ENCODE measurements at places on chromosomes 2 and 18.

DNA sequence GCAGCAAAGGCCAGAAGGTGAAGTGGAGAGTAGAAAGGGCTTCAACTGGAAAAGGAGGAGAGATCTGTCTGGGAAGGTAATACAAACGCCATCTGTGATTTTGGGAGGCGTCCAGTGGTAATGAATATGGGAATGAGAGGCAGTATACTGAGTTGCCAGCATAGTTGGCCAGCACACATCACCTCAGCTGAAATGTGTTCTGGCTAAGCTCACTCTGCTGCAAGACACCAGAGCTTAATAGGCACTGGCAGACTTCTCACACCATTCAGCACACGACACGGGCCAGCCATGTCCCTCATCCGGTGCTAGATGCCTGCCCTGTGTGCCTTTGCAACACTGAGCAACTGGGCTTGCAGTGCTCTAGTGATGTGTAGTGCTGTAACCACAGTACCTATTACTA lies 277.1 kb downstream of the PIEZO2 start:
- DNase-seq = no peak

DNA sequence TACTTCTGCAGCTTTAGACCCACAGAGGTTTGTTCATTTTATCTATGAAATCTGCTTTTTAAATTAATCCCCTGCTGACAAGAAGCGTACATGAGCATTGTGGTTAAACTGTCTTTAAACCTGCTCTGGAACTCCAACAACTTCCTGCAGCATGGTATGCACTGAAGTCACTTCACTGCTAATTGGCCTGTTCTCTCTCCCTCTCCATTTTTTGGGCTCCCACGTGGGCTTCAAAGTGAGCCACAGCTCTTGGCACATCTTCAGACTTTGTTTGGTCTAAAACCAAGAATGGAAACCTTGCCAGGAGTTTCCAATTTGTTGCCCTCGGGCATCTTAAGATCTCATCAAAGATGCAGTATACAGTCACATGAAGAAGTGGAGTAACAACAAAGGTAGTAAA lies 311.4 kb downstream of the LRRTM1 start:
- no peak for DNase-seq

DNA sequence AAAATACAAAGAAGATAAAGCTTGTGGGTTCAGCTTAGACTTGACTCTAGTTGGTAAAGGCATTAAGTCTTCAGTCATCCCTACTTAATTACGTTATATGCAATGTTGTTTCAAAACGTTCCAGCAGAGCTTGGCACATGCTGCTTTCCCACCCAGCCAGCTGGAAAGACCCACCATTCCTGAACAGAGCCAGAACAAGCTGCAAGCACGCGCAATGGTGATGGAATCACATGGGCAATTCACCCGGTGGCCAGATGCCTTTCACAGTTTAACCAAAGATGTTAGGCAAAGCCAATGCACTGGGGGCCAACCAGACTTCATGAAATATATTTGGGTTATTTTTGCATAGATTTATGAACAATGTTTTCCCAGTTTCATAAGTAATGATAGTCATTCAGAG lies 123.4 kb upstream of the CDH20 start:
- no peak for DNase-seq

DNA sequence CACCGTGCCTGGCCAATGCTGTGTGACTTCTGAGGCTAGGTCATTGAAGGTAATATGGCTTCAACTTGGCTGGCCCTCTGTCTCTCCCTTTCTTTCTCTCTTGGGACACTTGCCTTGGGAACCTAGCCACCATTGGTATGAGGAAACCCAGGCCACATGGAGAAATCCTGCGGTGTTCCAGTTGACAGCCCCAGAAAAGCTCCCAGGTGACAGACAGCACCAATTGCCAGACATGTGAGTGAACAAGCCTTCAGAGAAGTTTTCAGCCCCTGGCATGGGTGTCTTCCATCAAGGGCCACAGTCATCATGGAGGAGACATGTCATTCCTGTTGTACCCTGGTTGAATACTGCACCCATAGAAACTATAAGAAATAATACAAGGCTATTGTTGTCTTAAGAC lies 186.6 kb downstream of the RAB3GAP1 start:
- DNase-seq = no peak

DNA sequence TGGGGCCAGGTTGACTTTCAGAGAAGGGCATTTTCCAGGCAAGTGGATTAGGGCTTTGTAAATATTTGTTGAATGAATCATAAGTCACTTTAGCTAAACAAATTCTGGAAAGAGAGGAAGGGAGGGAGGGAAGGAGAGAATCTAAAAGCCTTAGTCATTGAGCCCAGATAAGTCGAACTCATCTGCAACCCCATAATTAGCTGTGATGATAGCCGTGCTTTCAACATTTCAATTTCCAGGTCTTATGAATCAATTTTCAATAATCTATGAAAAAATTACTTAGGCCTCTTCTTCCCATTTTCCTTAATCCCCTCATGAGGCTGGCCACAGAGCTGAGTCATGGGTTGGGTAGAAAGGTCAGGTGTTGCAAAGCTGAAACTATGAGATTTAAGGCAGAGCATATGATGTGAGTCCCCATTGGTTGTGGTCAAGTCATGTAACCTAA lies 111.9 kb upstream of the MAPRE2 start:
- peak; percentile 66 for DNase-seq

GRCh38 chr2:105261061-105261460 lies 19.5 kb downstream of the GPR45 start:
- DNase-seq = no peak

DNA sequence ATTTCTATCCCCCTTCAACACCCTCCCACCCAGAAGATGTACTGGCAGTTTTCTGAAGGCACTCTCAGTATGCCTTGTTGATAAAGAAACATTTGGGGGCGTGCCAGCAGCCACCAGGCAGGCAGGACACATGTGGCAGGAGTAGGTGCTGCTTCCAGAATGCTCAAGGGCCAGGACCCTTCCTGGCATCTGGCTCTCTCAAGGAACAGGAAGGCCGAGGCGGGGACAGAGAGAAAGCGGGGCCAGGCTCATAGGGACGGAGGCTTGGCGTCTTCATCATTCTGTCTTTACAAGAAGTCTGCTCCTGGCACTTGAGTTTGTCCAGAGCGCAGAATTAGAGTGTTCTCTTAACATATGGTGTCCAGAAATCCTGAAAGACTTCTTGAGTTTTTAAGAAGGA lies 121.6 kb downstream of the FAM210A start:
- DNase-seq = no peak

- no peak for DNase-seq
Measured at GRCh38 chr18:12990641-12990966, 558 bp upstream of the CEP192 start.

DNA sequence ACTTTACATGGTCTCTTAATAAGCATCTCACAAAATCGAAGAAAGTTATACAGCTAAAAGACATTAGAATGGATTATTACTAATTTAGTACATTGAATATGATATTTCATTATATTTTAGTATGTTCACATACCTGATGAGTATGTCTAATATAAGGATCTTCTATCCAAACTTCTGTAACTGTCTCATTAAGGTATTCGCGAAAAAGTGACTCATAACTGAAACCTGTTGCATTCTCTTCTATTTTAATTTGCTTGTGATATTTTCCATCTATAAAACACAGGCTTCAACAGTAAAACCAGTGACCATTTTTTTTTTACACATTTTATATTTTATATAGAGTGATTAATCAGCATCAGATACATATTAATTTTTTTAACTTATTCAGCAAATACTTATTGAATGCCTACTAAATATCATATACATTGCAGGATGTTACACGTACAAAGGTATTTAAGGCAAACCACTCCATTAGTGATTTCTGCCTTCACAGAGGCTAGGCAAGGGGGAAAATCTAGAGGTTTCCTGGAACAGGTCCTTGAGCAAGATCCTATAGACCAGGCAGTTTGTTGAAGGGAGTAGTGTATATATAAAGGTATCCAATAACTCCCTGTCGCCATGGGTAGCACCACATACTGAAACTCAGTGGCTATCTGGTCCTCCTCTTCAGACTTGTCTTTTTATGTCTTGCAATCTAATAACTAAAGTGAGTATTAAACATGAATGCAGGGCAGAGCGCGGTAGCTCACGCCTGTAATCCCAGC lies 9.3 kb downstream of the MITD1 start:
- no peak for DNase-seq

GRCh38 chr2:38178119-38178518 lies 102.2 kb upstream of the CYP1B1 start:
- no peak for DNase-seq

- DNase-seq = no peak
Measured at GRCh38 chr2:140416577-140416976, 1636.4 kb upstream of the NXPH2 start.

- no peak for DNase-seq
Measured at GRCh38 chr2:226073496-226074160, 674.1 kb downstream of the NYAP2 start.

DNA sequence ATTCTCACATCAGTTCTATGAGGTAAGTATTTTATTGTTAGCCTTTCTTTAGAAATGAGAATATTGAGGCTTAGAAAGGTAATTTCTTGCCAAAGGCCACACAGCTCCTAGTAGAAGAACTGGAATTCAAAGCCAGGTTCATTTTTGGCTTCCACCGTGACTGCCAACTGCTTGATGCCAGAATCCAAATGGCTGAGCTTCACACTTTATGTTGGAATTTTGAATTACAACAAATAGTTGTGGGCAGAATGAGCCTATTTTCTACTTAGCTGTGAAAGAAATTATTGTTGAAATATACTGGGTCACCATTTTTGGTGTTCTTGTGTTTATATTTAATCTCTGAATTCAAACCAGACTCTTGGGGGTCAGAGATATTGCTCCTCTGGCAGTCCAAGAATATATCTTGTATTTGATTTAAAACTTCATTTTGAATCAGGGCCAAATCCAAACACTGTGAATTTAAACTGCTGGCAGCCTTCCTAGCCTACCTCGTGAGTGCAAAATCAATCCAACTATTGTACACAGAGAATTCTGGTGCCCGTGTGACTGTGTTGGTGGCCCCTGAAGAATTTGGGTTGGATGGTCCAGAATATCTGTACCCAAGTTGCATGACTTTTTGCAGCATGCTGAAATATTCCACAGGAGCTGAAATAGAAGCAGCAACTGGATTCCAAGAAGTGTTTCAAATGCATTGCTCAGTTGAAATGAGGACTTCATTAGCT lies 35.6 kb upstream of the LPIN1 start:
- DNase-seq = no peak

GRCh38 chr2:98050070-98050469 lies 36.9 kb upstream of the VWA3B start:
- no peak for DNase-seq

DNA sequence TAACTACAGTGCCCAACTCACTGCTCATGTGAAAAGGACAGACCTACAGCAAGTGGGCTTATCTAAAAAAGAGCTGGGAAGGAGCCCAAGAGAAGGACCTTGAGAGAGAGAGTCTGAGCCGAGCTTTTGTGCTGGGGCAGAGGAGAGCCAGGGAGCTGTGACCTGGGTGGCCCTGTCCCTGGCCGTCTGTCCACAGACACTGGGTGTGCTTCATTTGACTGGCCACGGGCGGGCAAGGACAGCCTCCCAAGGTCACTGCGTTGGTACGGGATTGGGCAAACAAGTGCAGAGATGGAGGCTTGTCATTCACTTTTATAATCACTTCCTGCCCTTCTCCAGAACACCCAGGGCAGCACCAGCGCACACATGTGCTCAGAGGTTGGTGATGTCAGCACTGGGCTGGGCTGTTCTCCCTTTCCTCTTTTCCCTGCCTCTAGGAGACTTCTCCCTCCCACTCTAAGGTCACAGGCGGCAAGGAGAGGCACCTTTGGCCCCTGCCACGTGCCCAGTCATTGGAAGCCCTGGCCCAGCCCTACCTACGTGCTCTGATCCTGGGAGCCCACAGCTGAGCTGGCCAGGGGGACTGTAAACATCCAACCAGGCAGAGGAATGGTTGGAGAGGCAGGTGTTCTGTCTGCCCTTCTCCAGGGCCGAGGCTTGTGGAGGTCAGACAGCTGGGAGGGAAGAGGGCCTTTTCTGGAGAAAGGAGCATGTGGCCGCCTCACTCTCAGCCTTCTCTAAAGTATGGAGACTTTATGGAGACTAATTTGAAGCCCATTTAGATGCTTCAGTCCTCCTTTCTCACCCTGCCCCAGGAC lies 6.4 kb upstream of the PSD4 start:
- DNase-seq = no peak

DNA sequence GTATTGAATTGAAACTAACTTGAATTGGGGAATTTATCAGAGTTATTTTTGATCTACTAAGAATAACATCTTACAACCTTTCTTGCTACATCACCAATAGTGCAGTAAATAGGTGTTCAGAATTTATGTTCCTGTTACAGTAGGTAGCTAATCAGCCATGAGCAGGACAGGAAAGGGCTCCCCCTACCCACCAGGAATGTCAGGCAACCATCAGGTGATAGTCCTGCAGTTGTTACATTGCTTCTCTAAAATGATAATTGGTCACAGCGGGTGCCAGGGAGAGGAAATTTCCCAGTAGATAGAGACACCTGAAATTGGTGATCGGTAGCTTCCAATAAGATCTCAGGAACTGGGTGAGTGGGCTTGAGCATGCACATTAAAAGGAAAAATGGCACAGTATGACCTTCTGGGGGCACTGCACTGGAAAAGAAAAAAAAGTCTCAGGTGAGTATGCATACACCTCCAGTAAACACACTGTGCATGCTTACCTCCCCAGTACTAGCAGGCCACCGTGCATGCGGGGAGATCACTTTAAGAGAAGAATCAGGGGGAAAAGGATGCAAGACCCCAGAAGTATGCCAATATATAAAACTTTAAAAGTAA lies 1092.0 kb upstream of the LRRTM1 start:
- no peak for DNase-seq

DNA sequence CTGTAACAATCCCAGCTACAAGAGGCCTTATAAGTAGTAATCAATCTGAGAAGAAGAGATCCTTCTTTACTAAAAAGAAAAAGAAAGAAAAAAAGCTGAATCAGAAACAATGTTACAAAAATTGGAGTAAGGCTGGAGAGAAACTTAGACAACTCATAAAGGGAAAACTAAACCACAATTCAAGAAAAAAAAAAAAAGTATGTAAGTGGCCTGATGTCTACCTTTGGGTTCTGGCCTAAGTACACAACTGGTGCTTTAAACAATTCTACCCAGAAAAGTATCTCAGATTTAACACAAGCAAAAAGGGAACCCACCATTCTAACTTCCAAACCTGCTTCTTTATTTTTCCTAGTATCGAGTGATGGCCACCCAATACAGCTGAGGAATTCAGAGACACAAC lies 45.3 kb downstream of the ZNF521 start:
- no peak for DNase-seq

DNA sequence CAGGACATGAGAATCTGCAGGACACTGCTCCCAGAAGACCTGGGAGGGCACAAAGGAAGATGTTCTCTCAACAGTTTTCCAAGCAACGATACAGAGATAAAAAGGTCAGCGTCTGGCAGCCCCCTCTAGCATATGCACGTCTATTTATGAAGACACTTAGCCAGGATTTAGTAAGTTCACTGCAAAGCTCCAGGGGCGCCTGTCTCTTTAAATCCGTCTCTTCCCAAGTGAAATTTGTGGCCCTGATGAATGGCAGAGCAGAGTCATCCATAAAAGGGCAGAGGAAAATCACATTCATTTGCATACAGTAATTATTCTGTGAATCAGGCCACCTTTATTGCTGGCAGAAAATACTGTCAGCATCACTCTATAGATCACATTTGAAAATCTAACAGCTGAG lies 390.9 kb upstream of the SMIM21 start:
- no peak for DNase-seq

DNA sequence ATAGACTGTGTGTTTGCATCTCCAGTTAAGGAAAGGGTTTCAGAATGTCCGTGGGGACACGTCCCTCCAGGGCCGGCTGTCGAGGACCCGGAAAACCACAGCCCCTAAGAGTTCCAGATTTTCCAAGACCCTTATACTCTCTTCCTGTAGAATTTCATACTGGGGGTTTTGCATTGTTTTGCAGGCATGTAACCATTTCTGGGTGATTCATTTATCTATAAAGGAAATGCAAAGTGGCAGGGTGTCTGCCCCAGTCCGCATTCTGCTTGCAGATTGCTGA lies 8.5 kb downstream of the SP9 start:
- no peak for DNase-seq
